Posterior vena cava (tissue), 2 donors: ENCODE measurements at places on chromosomes 7 and 10.

GRCh38 chr10:23174074-23174976 is 17.8 kb upstream of the PTF1A start:
- DNase-seq, result no peak

DNA sequence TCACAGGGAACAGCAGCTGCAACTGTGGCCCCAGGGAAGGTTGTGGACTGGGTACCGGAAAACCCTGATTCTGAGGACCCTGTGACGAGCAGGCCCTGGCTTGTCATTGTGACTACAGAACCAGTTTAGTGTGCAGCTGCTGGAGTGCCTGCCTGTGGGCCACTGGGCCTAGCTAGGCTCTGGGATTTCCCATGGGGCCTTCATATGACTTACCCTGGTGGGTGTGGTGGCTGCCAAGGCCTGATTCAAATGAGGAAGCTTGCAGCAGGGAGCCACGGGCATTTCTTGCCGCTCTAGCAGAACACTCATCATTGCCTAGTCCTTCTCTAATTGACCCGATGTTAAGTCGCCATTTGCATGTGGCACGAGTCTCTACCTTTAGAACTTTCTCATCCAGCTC is 14.7 kb upstream of the CAMK2G start:
- DNase-seq, result peak; percentile 89

DNA sequence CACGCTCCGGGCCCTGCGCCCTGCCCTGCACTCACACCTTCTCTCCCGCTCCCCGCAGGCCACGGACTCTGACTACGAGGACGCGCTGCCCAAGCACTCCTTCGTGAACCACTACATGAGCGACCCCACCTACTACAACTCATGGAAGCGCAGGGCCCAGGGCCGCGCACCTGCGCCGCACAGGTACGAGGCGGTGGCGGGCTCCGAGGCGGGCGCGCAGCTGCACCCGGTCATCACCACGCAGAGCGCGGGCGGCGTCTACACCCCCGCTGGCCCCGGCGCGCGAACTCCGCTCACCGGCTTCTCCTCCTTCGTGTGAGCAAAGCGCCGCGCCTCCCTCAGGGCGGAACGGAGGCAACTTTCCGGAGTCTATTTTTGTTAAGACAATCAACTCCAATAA is 417.0 kb upstream of the FOXK1 start:
- DNase-seq, result no peak

GRCh38 chr10:35797187-35797586 is 155.1 kb upstream of the FZD8 start:
- no peak for DNase-seq

DNA sequence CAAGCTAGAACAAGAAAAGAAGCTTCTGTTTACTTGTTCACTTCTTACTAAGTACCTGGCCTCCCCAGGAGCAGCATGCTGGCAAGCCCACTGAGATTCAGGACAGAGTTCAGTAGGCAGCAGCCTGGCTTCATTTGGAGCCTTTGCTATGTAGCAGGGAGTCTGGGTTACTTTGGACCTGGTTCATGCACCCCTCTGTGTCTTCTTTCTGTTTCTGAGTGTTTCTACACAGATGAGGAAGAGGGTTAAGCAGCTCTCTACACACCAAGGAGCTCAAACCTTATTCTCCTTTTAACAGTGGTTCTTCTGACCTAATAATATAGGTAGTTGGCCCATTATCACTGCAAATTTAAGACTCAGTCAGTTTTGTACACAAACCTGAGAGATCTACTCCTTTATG is 152.9 kb downstream of the ARID5B start:
- no peak for DNase-seq

GRCh38 chr10:50511492-50512213 is 112.1 kb downstream of the SGMS1 start:
- DNase-seq, result no peak

- no peak for DNase-seq
Observed at GRCh38 chr7:94513565-94513860, 3.9 kb downstream of the CASD1 start.

DNA sequence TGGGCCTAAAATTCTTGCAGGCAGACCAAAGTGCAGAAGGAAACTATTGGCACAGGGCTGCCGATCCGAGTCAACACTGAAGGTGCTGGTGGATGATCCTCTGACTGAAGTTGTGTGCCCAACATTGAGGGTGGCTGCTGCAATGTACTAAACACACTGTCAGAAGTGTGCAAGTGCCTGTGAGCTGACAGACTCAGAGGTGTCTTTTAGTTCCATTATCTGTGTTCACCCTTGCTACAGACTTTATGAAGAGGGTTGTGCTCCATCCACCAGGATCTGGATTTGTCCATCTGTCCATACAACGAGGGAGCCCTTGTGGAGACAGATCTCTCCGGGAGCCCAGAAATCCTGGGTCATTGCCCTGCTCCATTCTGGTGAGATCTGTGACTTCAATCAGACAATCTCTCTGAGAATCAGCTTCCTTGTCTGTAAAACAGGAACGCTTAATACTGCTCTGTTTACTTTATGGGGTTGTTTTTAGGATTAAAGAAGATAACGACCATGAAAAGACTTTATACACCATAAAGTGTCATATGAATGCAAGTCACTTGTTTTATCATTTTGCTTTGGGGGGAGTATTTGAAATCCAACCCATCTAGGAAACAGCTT is 9.5 kb upstream of the TRPV6 start:
- no peak for DNase-seq

DNA sequence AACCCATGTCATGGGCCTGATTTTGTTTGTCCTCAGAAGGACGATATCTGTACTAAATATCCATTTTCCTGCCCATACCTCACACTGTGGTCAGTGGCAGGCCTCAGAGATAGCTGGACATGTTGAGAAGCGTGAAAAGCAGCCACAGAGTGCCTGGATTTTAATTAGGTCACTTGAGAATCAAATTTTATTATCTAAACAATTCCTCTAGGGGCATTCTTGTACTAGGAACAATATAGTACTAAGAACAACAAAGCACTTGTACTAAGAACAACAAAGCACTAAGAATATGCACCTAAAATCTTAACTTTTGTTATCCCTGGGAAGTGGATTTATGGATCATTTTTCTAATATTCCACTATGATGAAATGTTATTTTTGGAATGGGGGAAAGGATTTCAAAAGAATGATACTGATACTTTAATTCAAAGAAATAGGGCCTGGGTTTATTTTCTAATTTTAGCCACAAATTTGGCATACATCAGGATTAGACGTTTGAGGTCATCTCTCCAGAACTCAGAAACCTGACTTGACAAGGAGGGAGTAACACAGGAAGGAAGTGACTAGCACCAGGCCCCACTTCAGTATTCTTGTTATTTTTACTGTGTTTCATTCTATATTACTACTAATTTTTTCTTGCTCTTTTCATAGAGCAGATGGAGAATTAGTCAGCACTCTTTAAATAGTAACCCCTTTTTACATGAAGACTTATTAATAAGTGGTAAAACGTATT is 112.2 kb downstream of the EXOC4 start:
- no peak for DNase-seq

DNA sequence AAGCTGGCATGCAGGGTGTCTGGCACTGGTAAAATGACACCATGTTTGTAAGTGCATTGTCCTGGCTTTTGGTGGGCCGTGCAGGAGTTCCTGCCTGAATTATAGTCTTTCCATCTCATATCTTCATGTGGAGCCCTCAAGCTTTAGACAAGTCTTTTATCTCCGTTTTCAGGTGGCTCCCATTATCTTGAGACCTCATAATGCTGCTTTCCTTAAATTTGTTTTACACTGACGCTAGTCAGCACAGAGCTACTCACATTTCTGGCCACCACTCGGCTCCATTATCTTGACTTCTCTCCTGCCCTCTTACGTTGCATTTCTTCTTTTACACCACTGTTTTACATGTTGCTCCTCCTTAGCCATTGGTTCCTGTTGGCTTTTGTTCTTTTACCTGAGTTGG is 37.2 kb downstream of the LRRC4 start:
- no peak for DNase-seq

DNA sequence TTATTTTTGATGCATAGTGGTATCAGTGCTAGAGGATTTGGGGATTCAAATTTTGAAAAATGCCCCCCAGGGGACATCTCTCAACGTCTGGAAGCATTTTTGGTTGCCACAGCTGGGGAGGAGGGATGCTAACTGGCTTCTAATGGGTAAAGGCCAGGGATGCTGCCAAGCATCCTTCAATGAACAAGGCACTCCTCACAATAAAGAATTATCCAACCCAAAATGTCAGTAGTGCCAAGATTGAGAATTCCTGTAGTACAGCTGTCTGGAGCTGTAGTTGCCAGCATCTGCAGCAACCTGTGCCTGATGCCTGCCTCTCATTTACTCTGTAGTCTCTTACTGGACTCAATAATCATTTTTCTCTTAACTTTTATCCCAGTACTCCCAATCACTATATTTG is 53.5 kb downstream of the SEPTIN7 start:
- DNase-seq, result no peak

- no peak for DNase-seq
Observed at GRCh38 chr7:91993976-91994375, 53.3 kb downstream of the AKAP9 start.

DNA sequence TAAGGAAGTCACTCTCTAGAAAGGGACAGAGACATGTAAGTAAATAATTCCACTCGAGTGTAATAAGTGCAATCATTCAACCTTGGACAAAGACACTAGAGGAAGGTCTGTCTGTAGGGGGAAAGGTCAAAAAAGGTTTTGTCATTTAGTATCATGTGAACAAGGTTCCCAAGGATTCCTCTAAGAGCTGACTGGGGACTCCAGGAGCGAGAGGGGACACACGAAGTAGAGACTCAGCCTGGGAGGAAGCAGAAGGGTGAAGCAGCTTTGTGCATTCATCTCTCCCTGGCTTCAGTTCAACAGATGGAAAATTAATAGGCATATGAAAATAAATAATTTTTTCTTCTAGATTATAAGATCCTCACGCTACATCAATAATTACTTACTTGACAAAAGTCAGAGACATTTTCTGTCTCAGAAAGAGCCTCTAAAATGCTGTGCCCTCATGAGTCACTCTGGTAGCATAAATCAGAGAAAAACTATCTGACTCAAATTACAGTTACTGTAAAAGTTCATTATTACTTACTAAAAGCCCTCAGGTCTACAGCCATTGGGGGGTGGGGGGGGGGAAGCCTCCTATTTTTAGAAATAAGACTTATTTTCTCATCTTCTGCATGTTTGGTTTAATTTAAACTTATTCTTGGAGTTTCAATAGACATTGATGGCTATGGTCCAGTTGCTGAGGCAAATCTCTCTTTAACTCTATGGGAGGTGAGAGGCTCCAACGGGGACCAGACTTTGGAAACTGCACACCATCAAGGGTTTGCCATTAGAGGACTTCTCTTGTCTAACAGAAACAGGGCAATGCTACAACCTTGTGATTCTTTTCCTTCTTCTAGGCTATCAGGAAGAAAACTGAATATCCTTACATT is 275.1 kb upstream of the KLF14 start:
- no peak for DNase-seq

GRCh38 chr10:75012471-75012870 is 99.0 kb upstream of the SAMD8 start:
- no peak for DNase-seq

GRCh38 chr10:132482090-132482800 is 55.3 kb upstream of the INPP5A start:
- DNase-seq, result no peak

DNA sequence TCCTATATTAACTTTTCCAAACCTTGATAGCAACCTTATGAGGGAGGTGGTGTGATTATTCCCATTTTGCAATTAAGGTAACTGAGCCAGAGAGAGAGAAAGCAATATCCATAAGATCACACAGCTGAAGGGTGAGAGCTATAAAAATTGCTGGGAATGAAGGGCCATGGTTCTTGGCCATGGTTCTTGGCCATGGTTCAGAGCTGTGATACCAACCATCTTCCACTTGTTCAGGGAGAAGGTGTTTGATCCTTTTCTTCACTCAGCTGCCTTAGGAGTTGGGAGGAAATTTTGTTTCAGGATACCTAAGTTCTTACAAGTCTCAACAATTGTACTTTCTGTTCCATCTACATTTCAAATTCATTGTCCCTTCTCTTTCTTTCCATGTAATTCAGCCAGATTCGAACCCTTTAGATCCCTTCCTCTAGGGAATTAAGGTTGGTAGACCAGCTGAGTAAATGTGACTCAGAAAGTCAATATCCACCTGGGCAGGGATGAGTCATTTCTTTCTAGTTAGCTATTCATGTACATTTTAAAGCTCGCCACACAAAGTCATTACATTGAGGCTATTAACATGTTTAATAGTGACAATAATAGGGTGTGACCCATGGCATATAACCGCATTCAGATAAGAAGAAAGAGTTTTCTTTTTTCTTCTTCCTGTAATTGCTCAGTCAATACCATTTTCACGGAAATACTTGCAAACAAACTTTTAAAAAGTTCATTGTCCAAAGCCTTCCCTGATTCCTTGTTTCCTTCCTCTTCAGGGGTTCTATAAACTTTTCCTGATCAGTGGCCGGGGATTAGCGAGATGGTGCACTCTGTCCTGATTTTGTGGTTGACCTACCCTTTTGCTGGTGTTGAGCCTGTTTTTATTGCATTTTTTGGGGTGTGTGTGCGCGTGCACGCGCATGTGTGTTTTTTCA is 143.4 kb downstream of the TCF7L2 start:
- DNase-seq, result no peak

DNA sequence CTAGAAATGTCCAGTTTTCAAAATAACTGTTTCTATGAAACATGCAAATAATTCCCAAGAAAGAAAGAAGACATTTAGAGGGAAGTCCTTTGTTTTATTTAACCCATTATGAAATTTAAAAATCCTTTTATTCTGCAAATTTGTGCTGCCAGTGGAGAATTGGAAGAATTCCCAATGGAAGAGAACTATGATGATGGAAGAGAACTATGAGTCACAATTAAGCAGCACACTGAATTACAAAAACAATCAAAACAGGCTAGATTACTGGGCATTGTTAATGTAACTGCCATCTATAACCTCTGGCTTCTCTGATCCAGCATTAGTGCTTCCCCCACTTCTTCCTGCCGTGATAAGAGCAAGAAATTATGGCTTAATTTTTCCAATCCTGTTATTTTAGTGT is 126.2 kb upstream of the FEZF1 start:
- no peak for DNase-seq

DNA sequence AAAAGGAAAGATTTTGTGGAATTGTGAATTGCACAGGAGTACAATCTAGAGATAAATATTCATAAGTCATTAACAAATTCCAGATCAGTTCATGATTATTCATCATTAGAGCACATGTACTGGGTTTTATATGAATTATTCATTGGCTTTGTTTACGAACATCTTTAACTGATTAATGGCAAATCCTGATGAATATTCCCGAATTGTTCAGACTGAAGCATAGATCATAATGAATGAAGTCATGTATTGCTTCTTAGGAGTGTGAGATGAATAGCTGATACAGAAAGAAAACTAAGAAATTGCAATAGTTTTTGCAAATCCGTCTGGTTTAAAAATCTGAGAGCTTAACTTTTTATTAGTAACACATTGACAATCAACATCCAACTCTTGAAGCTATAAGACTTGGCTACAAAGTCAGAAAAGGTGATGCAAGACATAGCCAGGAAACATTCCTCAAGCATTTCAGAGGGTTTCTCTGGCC is 183.6 kb upstream of the DGKB start:
- DNase-seq, result no peak

- no peak for DNase-seq
Observed at GRCh38 chr10:104326991-104327610, 11.2 kb downstream of the ITPRIP start.

DNA sequence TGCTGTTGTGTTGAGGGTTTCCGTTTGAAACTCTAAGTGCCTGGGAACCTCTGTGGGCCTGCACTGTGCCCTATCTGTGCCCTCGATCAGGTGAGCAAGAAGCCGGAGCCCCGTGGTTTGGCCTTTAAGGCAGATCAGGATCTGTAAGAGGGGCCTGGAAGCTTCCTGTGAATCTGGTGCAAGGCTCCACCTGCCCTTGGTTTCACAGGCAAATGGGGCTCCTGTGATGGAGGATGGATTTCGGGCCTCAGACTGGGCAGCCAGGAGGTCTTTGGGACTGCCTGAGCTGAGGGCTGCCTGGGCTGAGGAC is 21.6 kb downstream of the SCART1 start:
- DNase-seq, result no peak
